Fibroblast of the aortic adventitia (primary cell): ENCODE measurements at places on chromosomes 7 and 10. TPM values are rescaled to one million over a fixed set of nuclear protein-coding genes. Genes with fewer than 3 reads are reported as not detected.
A peak's percentile ranks its signal among the peaks of the same experiment; 100 is the strongest.

Gene SPDYE3
- not detected in 2 replicates for total RNA-seq

GRCh38 chr7:68980011-68980410, 618.3 kb upstream of the AUTS2 start:
- peak; percentile 47 for DNase-seq

DNA sequence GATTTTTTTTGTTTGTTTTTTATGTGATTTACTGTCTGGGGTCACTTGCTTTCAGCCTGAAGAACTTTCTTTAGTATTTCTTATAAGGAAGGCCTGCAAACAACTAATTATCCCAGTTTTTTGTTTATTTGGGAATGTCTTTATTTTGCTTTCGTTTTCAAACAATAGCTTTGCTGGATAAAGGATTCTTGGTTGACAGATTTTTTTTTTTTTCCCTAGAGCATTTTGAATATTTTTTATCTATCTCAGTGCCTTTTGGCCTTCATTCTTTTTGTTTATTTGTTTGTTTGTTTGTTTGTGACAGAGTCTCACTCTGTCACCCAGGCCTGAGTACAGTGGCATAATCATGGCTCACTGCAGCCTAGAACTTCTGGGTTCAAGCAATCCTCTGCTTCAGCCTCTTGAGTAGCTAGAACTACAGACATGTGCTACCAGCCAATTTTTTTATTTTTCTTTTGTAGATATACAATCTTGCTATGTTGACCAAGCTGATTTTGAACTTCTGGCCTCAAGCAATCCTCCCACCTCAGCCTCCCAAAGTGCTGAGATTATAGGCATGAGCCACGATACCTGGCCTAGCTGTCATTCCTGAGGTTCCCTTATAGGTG, 46.3 kb upstream of the FZD9 start:
- DNase-seq, result no peak

DNA sequence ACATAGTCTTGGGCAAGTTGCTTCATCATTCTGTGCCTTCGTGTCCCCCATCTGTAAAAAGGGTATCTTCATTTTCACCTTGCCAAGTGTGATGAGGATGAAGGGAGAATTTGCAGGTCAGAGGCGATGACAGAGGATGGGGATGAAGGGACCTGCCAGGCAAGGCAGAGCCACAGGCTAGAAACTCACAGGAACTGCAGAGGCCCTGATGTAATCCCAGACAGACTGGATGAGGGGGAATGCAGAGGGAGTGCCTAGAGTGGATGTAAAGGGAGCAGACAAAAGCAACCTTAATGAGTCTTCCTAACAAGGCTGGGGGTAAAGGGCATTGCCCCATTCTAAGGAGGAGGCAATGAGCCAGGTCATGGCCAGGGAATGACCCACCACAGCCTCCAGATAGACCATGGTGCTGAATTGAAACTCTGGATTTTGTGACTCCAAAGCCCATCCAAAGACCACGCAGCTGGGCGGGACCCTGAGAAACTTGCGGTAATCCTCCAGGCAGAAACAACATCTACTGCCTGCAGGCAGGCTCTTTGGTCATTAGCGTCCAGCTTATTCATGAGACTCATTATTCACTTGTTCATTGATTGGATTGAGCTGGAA, 1.9 kb downstream of the ANTXRL start:
- no peak for DNase-seq

GRCh38 chr7:74002474-74003017, 25.4 kb upstream of the ELN start:
- DNase-seq, result peak; percentile 52

Gene PRRT4
- total RNA-seq, result 0.27 and 0.82 TPM in 2 replicates

DNA sequence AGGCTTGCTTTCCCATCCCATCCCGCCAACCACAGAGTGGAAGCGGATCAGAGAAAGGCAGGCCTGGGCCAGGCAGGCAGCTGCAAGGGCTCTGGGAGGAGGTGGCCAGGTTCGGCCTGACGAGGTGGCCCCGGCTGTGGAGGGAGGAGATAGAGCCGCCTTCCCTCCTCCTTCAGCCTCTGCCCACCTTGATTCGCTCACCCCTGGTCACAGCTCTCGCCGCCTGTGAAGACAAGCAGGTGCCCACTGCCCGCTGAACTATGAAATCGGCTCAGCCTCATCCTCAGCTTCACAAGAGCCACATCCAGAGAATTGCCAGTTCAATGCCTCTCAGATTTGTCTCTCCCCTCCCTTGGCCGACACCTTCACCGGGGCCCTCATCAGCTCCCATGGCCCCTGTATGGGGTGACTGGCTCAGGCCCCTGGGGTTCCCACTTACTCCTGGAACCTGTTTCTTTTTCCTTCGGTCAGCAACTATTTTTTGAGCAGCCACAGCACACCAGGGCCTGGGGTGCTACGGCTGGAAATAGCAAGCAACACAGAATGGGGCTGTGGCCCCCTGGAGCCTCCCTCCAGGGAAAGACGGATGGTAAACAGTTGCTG, 80.0 kb upstream of the CHST15 start:
- DNase-seq, result no peak

Gene GPRIN2
- not detected in 2 replicates for total RNA-seq

- DNase-seq, result no peak
Measured at GRCh38 chr10:96165726-96166125, 35.6 kb downstream of the ZNF518A start.

DNA sequence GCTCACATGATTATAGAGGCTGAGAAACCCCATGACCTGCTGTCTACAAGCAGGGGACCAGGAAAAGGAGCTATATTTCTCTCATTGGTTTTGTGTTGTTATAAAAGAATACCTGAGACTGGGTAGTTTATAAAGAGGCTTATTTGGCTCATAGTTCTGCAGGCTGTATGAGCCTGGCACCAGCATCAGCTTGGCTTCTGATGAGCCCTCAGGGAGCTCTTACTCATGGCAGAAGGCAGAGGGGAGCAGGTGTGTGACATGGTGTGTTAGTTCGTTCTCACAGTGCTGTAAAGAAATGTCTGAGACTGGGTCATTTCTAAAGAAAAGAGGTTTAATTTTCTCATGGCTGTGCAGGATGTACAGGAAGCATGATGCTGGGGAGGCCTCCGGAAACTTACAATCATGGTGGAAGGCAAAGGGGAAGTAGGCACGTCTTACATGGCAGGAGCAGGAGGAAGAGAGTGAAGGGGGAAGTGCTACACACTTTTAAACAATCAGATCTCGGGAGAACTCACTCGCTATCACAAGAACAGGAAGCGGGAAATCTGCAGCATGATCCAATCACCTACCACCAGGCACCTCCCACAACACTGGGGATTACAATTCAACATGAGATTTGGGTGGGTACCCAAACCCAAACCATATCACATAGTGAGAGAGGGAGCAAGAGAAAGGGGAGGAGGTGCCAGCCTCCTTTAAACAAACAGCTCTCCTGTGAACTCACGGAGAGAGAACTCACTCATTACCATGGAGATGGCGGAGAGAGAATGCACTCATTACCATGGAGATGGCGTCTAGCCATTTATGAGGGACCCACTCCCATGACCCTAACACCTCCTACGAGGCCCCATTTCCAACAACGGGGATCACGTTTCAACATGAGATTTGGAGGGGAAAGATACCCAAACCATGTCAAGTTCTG, 133.4 kb downstream of the JCAD start:
- DNase-seq, result no peak

Gene ERVW-1
- total RNA-seq, result not detected in 2 replicates

Gene NPTX2
- 0.25 and 2.5 TPM in 2 replicates for total RNA-seq

Gene KCND2
- total RNA-seq, result 11.3 and 100 TPM in 2 replicates

- no peak for DNase-seq
Measured at GRCh38 chr7:110890101-110890500, 200.8 kb upstream of the LRRN3 start.

Gene HOXA9
- not detected in 2 replicates for total RNA-seq

Gene MYOZ1
- not detected in 2 replicates for total RNA-seq

Gene PTPRN2
- 0.09 and 2.5 TPM in 2 replicates for total RNA-seq

Gene HOXA7
- total RNA-seq, result not detected in 2 replicates
